ENCODE measurements at places on chromosomes 12 and 14. TPM values are rescaled to one million over a fixed set of nuclear protein-coding genes. Genes with fewer than 3 reads are reported as not detected.

The GUCY2C gene
- total RNA-seq: not detected

The KRT85 gene
- not detected for total RNA-seq

DNA sequence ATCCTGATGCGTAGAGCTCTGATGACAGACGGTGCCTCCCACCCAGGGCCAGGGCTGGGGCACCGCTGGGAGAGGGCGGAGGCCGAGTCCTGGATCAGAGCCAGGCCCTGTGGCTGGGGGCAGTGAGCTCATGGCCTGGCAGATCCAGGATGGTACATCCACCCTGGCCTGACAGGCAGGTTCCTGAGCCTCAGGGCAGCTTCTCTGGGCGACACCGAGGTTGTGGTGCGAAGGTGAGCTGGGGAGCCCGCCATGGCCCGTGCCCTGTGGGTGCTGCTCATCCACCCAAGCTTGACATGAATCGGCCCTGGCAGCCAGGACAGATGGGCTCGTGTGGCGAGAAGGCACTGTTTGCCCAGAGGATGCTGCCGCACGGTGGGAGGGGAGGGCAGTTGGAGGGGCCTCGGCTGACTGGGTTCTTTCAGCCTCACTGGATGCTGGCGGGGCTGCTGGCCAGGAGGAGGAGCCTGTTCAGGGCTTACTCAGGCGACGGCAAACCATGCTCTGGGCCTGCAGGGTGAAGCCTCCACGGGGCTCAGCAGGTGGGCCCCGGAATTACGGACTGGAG lies 16.6 kb downstream of the LRTM2 start:
- H3K27me3 ChIP-seq: peaks cover 6% of the 10 kb centered on the region
- H3K4me1 ChIP-seq: no peaks in the 10 kb centered on the region
- no peak overlapping the region for H3K4me3 ChIP-seq
- H3K36me3 ChIP-seq: no peaks in the 10 kb centered on the region
- no peak overlapping the region for H3K27ac ChIP-seq

- no peak overlapping the region for H3K27ac ChIP-seq
- DNase-seq: no peak
- H3K27me3 ChIP-seq: no peaks in the 10 kb centered on the region
- no peaks in the 10 kb centered on the region for H3K36me3 ChIP-seq
Observed at GRCh38 chr12:123773375-123773774, 11.3 kb downstream of the DNAH10 start.

- peaks cover 11% of the 10 kb centered on the region for H3K27me3 ChIP-seq
- no peak overlapping the region for H3K27ac ChIP-seq
- no peak for DNase-seq
Observed at GRCh38 chr14:94601884-94602391, 10.3 kb upstream of the SERPINA3 start.

DNA sequence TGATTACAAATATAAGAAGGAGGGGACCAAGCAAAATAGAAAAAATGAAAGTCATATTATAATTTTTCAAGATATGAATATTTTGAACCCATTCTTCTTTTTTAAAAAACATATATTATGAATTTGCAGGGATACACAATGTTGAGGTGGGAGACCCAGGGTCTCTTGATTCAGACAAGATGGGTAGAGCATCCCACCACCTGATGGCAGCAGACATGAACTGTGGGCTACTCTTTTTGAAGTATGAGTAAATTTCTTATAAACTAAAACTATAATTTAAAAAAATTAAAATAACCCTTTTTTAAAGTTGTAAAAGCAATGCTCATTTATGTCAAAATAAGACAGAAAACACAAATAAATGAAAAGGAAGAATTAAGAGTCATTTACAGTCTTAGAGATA lies 202.7 kb upstream of the PRICKLE1 start:
- no peak overlapping the region for H3K27ac ChIP-seq
- no peaks in the 10 kb centered on the region for H3K27me3 ChIP-seq
- DNase-seq: no peak
- no peaks in the 10 kb centered on the region for H3K4me1 ChIP-seq
- no peak overlapping the region for H3K4me3 ChIP-seq

GRCh38 chr14:104530646-104531045 lies 48.9 kb upstream of the C14orf180 start:
- DNase-seq: no peak
- H3K27ac ChIP-seq: no peak overlapping the region
- H3K4me1 ChIP-seq: no peaks in the 10 kb centered on the region
- no peaks in the 10 kb centered on the region for H3K36me3 ChIP-seq
- no peak overlapping the region for H3K4me3 ChIP-seq

DNA sequence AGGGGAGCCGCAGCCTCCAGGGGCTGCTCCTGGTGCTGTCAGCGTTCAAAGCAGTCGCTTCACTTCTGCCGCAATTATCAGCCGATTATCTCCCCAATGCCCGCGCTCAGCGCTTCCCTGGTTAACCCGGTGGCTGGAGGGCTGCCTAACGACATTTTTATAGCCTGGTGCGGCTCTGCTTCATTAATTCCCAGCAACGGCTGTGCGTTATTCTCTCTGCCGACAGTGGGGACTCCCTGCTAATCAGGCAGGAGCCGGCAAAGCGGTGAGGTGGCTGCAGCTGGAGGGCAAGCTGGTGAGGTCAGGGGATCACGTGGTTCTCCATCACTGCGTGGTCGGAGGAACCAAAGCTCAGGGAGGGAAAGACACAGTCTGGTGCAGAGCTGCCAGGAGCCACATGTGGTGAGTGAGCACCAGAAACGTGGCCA lies 62.9 kb downstream of the GLRX5 start:
- no peak overlapping the region for H3K4me3 ChIP-seq
- no peaks in the 10 kb centered on the region for H3K36me3 ChIP-seq
- H3K27ac ChIP-seq: no peak overlapping the region
- no peaks in the 10 kb centered on the region for H3K4me1 ChIP-seq
- peak; percentile 13 for DNase-seq

GRCh38 chr12:57273516-57273915 lies 22.5 kb upstream of the STAC3 start:
- peaks cover 5% of the 10 kb centered on the region for H3K4me1 ChIP-seq
- H3K4me3 ChIP-seq: no peak overlapping the region
- no peaks in the 10 kb centered on the region for H3K27me3 ChIP-seq
- no peak for DNase-seq
